ENCODE measurements at places on chromosomes 6 and 20.

GRCh38 chr6:164039954-164040375, 625.4 kb downstream of the QKI start:
- DNase-seq, result no peak

- DNase-seq, result no peak
Observed at GRCh38 chr6:30681766-30682142, 4.7 kb downstream of the PPP1R18 start.

- DNase-seq, result no peak
Observed at GRCh38 chr20:18527836-18528235, 20.1 kb downstream of the SEC23B start.

DNA sequence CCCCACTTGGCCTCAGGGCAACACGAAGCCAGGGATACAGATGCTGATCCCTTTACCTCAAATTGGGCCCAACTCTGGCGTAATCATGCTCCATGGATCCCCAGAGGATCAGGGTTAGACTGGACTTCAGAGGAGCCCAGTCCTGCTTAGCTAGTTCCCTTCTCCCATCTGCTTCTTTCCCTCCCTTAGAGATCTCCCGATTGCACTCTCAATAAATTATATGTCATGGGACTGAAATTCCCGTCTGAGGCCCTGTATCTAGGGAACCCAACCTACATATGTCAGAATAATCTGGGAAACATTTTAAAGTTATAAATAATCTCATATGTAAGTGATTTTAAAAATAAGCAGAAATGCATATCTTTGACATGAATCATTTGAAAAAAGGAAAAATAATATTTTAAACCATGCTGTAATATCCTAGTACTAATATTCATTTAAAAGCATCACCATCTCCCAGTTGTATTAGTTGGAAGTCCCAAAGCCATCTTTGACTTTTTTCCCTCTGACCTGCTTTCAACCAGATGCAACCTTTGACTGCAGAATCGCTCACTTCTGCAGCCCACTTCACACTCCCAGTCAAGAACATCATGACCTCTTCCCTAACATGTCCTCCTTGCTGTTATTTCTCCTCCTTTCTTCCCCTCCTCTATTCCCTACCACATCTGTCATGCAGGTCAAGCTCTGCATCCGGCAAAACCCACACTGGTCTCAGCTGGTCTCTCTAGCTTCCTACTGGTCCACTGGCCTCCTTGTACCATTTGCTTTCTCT, 393.6 kb downstream of the BTBD3 start:
- no peak for DNase-seq

GRCh38 chr6:127902933-127903332, 2.1 kb upstream of the THEMIS start:
- DNase-seq, result no peak

DNA sequence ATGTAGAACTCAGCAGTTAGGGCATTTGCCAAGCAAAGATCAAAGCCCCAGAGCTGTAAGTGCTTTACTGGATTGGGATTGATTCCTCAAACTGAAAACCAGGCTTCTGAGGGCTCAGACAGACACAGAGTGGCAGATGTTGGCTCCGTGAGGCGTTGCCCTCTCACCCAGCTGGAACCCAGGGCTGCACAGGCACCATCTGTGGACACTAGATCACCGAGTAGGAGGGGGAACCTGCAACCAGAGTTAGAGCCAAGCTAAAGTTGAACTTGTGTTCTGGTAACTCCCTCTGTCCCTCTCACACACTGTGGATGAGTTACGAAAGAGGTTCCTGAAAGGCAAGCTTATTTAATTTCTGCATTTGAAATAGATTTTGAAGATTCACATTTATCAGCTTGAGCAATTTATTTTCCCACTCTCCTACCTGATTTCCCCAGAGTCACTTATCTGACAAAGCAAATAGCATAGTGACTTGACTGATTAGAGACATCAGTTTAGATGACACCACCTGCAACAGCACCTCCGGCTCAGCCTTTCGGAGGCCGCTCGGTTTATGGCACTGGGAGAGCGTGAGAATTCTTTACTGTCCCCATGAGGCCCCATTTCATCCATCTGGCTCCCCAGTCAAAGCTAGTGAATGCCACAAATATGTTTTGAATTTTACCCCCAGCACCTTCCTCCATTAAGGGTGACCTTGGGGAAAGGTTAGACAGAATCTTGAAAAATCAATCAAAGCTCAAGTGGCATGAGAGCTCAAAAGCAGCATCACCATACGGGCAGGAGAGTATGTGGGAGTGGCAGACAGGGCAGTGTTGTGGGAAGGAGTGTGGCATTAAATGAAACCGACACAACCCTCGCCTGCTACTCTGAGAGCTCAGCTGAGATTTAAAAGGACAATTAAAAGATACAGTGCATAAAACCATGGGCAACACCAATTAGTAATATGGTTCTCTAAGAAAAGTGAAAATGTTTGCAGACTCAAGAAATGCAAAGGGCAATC, 48.5 kb downstream of the RPF2 start:
- peak; percentile 27 for DNase-seq

- no peak for DNase-seq
Observed at GRCh38 chr6:35719404-35719829, 17.4 kb upstream of the ARMC12 start.

- DNase-seq, result no peak
Observed at GRCh38 chr20:47724396-47724795, 60.9 kb downstream of the SULF2 start.

DNA sequence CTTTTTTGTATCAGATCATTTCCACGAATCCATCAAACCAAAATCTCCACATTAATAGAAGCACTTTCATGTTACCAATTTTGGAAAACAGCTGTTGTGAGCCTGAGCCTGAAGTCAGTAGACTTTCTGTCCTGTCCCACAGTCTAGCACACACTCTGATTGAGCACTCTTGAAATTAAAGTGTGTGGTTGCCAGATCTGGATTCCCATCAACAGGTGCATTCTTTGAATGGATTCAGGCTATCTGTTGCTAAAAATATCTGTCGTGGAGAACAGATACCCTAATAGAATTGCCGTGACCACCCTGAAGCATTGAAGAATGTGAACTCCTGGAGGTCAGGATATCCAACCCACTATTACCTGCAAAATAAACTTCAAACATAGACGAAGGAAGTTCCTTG, 73.3 kb downstream of the TFAP2A start:
- no peak for DNase-seq

DNA sequence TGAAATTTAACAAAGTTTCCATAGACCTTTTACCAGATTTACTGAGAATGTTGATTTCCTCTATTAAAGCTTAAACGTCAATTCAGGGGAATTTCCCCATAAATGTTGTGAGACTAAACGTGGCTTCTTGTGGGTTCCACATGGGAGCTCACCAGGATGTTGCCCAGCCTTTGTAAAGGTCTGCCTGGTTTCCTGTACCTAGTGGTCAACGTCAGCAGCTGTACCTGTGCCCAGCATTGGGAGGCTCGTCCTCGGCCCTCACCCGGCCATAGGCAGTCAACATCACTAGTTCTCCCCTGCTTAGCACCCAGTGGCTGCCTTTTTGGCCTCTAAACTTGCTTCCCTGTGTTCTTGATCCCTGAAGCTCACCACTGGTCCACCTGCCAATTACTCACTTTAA, 22.1 kb upstream of the CD83 start:
- DNase-seq, result no peak

GRCh38 chr6:169362501-169363121, 109.0 kb upstream of the THBS2 start:
- DNase-seq, result no peak

- peak; percentile 47 for DNase-seq
Observed at GRCh38 chr6:167968091-167968490, 29.4 kb upstream of the KIF25 start.

GRCh38 chr6:108288742-108289141, 6.1 kb upstream of the AFG1L start:
- DNase-seq, result no peak

GRCh38 chr6:163092876-163093275, 321.6 kb upstream of the QKI start:
- DNase-seq, result no peak

GRCh38 chr6:170166511-170167122, 124.3 kb downstream of the DLL1 start:
- no peak for DNase-seq

- no peak for DNase-seq
Observed at GRCh38 chr6:145244349-145245100, 490.8 kb downstream of the EPM2A start.

DNA sequence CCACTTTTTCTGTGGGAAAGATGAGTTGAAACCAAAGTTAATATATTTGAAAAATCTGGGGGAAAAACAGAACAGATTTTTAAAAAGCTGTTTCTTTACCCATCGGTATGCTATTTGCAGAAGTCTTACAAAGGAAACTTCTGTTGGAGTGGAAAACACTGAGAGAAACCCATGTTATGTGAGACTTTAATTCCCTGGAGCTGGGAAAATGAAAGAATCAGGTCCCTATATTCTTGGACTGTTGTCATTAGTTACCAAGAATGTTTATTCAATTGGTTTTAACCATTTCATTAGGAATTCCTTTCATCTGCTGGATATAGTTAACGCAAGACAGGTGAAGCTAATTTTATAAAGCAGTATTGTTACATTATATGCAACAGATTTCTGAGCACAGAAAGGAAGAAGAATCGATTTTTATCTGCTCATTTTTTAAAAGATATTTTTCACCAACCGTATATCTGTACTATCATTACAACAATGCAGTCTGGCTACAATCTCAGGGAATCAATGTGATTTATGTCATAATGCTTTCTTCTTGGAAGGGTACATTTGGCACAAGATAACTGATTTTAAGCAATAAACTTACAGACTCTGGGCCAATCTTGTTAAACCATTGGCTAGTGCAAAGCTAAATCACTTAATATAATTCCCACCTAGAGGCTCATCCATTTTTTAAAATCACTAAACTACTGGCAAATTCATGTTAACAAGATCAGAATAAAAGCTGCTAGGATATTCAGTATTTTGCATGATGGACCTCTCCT, 170.0 kb downstream of the MOXD1 start:
- no peak for DNase-seq

- DNase-seq, result no peak
Observed at GRCh38 chr20:51095633-51096521, 73.0 kb upstream of the KCNG1 start.

DNA sequence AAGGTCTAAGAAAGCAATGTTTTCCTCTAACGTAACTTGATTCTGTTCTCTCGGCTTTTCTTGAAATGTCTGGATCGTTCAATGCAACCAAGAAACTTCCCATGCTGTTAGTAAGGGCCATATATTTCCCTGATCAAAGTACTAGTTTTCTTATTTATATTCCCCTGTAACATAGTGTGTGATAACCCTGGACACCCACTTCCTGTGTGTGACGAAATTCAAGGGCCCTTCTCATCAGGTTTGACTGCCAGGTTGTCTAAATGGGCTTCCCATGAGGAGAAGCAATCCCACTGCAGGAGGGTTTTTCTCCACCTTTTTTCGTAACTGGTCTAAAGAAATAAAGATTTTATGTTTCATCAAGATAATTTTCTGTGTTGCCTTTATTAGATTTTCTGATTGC, 102.6 kb upstream of the RPS6KA2 start:
- no peak for DNase-seq

GRCh38 chr6:38264605-38265004, 375.1 kb downstream of the BTBD9 start:
- DNase-seq, result no peak

Data from Kasumi-1 (cell line).